ENCODE measurements at places on chromosomes 5 and 9.

DNA sequence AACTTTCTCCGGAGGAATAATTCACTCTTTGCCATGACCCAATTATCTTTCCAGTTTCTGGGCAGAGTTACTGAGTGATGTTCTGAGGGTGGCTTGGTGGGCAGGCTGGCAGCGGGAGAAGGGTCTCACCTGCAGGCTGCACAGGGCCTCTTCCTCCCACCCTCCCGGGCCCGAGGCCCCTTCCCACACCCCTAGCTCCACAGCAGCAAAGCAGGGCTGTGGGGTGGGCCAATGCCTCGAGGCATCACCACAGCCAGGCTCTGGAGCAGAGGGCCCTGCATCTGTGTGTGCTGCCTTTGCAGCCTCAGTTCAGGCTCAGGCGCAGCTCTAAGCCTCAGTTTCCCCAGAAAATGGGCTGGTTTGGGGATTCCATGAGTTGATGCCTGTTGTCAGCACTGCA lies 120.2 kb upstream of the FOXD4L5 start:
- DNase-seq = no peak

- DNase-seq = peak; percentile 23
Measured at GRCh38 chr5:73447530-73448462, 781 bp downstream of the FOXD1 start.

- DNase-seq = no peak
Measured at GRCh38 chr9:136754059-136754572, 3.9 kb downstream of the LCN8 start.

DNA sequence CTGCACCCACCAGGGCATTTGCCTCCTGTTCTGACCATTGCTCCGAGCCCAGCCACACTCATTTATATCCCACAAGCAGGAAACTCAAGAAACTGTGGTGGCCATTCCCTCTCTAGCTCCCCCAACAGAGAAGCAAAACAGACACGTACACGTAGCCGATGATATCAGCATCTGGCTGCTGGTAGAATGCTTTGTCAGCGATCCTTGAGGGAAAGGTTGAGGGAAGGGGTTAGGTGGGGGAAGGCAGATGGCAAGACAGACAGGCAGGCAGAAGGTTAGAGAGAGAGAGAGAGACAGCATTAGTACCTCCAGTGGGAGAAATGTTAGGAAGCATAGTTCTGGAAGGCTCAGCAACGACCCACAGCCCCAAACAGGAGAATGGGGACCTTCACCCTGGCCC lies 7.8 kb downstream of the HIGD2A start:
- no peak for DNase-seq

DNA sequence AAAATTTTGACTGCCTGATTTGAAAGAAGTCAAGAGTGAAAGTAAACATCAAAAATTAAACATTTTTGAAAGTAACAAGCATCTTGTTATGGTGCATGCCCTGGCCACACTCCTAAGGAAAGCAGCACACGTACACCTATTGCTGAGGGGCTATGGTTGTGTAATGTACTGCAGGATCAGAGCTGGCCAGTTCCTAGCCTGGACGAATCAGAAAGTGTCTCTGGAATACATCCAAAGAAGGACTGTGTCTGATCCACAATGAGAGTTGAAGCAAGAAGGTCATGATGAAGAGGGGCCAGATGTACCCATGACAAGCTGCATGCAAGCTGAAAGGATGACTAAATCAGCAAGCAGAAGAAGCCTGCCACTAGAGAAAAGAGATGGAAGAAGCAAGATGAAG lies 618.2 kb downstream of the TLE1 start:
- no peak for DNase-seq

DNA sequence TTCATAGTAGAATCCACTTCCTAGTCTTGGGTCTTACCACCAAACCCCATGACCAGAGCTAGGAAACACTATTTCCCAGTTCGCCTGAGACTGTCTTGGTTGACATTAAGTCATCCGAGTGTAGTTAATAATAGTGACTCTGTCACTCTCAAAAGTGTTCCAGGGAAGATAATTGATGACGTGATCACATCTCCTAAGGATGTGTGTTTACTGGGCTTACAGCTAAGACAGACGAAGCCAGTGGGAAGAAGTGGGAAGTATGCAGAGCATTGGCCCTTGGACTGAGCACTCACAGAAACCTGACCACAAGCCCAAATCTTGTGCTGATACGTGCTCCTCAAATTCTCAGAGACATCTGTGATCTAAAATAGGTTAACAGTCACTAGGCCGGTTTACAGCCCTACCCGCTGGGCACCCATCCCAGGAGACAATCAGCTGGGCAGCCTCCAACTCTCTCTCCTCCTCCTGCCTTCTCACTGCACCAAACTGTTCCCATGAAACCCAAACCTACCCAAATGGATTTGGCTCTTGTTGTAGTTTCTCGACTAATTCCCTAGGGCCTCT lies 316.6 kb downstream of the TLE1 start:
- no peak for DNase-seq

DNA sequence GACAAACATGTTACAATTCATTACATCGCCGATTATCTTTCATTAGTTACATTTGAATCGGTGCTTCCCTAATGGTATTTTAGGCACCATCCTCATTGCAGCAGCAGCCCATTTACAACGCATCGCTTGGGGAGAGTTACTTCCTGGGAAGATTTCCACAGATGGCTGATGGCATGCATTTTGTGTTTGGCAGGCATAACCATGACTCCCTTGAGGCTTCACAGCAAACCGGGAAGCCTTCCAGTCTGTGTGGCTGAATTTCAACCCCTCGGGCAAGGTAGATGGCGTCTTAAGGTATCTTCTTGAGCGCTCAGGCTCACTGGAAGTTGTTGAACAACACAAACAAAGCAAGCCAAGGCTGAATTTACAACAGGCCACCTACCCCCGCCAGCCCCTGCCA lies 1.6 kb upstream of the DNAH5 start:
- no peak for DNase-seq

GRCh38 chr9:113468716-113469448 lies 5.4 kb downstream of the RGS3 start:
- DNase-seq = no peak

DNA sequence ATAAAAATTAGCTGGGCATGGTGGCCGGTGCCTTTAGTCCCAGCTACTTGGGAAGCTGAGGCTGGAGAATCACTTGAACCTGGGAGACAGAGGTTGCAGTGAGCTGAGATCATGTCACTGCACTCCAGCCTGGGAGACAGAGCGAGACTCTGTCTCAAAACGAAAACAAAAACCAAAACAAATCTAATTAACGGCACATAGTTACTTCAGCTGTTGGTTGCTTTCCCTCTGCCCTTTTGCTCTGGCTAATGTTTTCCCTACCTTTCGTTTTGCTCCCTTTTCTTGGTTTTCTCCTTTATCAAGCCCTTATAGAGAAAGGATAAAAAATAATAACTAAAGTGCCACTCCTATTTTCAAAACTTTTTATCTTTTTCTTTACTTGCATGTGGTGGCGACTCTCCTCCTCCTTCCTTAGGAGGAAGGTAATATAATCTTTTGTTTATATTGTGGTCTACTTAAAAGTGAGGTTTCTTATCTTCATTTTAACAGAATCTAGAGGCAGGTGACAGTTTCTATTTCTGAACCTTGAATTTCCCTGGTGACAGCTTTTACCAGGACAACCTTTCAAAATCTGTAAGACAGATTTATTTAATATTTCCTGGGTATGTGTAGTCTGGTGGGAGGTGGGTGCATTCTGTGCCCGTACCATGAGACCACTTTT lies 125.4 kb downstream of the ARHGEF28 start:
- no peak for DNase-seq

DNA sequence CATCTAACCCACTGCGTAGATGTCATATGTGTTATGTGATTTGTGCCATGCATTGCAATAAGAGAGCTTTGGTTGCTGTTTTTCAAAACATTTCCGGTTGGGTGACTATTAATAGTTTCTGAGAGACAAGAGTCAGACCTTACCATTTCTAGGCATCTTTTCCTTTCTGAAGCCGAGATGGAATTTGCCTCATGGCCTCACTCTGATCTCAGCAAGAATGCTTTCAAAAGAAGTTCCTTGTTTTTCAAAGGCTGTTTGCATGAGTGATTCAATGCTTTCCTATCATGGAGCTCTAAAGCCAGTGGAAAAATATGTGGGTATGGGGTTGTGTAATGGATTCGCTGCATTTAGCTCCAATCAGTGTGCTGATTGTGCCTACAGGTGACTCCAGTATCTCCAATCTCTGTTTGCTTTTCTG lies 203.1 kb upstream of the PPP1R2B start:
- DNase-seq = no peak

DNA sequence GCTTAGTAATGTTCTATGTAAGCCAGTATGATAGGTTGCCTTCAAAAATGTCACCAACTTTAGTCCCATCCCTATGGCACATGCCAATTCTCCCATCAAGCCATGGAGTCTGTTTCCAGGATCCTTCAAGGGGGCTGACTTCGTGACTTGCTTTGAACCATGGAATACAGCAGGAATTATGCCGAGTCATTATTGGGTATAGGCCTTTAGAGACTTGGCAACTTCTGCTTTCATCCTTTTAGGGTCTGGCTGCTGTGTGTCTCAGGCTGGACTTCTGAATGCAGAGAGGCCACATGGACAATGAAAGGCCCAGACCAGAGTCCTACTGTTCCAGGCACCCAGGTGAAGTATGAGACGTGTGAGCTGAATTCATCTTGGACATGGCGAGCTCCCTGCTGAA lies 109.8 kb downstream of the DENND1A start:
- no peak for DNase-seq

- no peak for DNase-seq
Measured at GRCh38 chr5:113218200-113218599, 216.6 kb downstream of the TSSK1B start.

DNA sequence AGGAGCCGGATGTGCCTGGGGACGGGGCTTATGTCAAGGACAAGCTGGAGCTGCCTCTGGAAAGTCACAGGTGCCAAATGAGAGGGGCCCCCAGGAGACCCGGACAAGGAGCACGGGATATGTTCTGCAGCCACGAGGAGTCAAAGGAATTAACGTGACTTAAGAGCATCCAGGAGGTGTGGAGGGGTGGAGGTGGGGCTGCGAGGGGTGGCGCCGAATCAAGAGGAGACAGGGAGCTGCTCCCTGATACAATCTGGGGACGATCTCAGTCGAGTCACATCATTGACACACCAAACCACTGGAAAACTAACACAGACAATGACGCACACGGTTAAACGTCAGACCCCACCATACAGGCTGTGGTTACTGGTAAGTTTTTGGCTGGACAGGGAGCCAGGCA lies 10.4 kb downstream of the CCDC127 start:
- DNase-seq = no peak

GRCh38 chr5:107919361-107919760 lies 248.6 kb upstream of the EFNA5 start:
- no peak for DNase-seq

GRCh38 chr5:39376293-39376714 lies 12.0 kb upstream of the C9 start:
- no peak for DNase-seq

DNA sequence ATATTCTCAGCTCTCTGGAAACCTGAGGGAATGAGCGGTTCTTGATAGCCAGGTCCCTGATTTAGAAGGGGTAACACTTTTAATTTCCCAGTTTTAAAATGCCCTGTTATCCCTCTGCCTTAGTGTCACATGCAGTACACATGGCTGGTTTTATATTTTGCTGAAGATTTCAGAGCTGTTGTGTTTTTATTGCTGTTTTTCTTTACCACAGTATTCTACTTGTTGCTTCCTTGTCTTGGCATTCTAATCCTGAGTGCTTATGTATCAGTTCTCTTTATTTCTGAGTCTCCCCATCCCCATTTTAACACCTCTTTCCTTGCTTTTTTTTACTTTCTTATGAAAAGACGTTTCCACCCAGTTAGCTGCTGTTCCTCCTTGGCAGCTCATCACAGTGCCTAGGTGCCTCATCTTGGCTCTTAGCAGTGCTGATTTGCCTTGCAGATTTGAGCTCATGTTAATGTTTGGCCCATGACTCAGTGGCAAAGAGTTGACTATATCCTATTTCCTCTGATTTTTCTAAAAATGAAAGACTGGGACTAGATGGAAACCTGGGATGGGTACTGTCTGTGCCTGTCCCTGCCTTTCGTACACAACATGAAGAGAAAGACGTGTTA lies 3.7 kb downstream of the MTRR start:
- no peak for DNase-seq

GRCh38 chr5:150780187-150780692 lies 1.7 kb downstream of the SMIM3 start:
- no peak for DNase-seq
